ENCODE measurements at places on chromosomes 6 and 20.

- no peaks in the 10 kb centered on the region for H3K4me1 ChIP-seq
- H3K4me3 ChIP-seq, result no peak overlapping the region
- no peak for DNase-seq
Observed at GRCh38 chr6:51027283-51028065, 208.8 kb downstream of the TFAP2B start.

DNA sequence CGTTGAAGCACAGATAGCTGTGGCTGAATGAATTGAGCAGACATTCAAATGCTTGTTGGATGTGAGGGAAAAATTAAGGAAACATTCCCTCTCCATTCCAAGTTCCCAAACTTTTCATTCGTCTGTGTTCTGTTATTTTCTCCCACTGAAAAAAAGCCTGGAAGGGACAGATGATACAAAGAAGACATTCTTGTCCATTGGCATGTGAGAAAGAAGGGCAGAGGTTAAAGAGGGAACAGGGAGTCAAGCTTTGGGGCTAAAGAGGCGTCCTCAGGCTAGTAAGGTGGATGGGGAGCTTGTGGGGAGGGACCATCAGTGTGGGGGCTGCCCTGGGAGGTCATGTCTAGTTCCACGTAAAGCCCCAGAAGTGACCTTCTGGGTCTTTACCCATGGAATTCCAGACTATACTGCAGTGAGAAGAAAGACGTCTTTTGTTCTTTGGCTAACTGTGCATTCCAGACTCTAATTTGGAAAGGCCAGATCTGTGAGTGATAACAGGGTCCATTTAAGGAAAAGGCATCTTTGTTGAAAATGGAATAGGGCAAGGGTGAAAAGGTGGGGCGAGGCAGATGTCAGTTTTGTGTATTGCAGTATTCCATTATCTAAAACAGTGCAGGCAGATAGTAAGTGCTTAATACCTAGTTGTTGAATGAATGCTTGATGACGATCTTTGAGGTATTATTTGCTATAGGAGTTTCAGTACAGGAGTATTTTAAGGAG, 117.5 kb downstream of the SOX4 start:
- H3K4me3 ChIP-seq, result no peak overlapping the region
- DNase-seq, result no peak
- no peaks in the 10 kb centered on the region for H3K36me3 ChIP-seq
- no peaks in the 10 kb centered on the region for H3K4me1 ChIP-seq
- H3K27me3 ChIP-seq, result peaks cover 27% of the 10 kb centered on the region

DNA sequence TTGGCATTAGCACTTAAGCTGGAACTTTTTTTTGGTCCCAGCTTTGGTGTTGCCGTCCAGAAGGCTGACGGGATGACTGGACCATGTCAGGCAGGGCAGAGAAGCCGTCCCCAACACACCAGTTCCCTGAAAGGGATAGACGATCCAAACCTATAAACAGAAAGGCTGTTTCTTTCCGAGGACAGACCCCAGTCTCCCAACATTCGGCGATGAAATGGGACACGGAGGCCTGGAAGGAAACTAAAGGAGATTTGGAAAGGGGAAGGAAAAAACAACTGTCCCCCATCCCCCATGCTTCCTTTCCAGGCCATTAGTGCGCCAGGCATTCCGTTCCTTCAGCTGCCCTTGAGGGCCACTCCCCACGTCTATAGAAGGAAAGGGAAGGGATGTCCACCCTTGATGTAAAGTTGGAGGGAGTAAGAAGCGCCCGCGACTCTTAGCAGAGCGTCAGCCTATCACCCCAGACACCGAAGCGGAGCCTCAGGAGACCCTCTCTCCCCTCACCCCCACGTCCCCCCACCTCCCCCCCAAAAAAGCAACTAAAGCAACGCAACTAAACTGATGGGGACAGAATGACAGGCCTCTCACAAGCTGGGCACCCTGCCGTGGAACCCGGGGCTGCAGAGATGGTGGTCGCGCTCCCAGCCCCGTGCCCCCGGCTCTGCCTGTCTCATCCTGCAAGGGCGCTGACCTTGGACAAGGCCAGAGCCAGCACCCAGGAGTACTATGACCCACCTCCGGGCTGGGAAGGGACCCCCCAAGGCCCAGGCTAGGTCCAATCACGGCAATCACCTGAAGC, 638 bp downstream of the BLCAP start:
- peak overlapping the region; percentile 99 for H3K27ac ChIP-seq
- H3K36me3 ChIP-seq, result no peaks in the 10 kb centered on the region
- H3K27me3 ChIP-seq, result peaks cover 6% of the 10 kb centered on the region
- H3K4me1 ChIP-seq, result peaks cover 52% of the 10 kb centered on the region
- peak overlapping the region; percentile 96 for H3K4me3 ChIP-seq

GRCh38 chr6:33950891-33951889, 147.4 kb upstream of the MLN start:
- H3K4me1 ChIP-seq, result peaks cover 2% of the 10 kb centered on the region
- no peak overlapping the region for H3K4me3 ChIP-seq
- peaks cover 9% of the 10 kb centered on the region for H3K27me3 ChIP-seq

- no peak overlapping the region for H3K4me3 ChIP-seq
- no peak overlapping the region for H3K27ac ChIP-seq
- peaks cover 48% of the 10 kb centered on the region for H3K4me1 ChIP-seq
- no peaks in the 10 kb centered on the region for H3K27me3 ChIP-seq
Observed at GRCh38 chr6:37205175-37205996, 35.4 kb downstream of the PIM1 start.

All from T-helper 17 cell (primary cell).